ENCODE measurements at places on chromosomes 13 and 19.

DNA sequence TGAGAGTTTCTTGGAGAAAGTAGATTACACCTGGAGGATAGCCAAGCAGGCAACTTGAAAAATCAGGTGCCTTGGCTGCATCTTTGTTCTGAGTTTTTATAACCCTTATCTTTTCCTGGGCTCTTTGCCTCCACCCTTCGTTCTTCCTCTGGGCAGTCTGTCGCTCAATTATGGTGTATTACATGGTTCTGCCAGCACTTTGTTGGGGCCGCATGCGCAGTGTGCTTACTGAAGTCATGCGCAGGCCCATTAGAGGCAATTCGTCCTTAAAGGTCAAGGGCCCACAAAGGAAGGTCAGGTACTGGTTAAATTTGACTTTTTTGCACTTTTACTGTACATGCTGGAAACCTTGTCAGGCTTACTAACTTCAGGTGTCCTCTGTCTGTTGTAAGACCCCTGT, 761.9 kb upstream of the SLITRK5 start:
- no peak for DNase-seq

DNA sequence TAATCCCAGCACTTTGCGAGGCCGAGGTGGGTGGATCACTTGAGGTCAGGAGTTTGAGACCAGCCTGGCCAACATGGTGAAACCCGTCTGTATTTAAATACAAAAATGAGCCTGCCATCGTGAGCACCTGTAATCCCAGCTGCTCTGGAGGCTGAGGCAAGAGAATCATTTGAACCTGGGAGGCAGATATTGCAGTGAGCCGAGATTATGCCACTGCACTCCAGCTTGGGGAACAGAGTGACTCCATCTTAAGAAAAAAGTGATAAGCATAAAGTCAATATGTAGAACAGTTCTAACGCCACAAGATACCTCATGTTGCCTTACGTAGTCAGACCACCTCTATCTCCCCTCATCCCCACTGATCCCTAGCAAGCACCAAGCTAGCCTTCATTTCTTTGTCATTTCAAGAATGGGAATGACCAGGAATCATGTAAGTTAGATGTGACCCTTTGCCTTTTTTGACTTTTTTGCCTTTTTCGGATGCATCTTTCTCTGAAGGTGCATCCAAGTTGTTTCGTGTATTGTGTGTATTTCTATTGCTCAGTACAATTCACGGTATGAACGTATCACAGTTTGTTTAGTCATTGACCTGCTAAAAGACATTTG, 6.4 kb downstream of the RPL21 start:
- no peak for DNase-seq

DNA sequence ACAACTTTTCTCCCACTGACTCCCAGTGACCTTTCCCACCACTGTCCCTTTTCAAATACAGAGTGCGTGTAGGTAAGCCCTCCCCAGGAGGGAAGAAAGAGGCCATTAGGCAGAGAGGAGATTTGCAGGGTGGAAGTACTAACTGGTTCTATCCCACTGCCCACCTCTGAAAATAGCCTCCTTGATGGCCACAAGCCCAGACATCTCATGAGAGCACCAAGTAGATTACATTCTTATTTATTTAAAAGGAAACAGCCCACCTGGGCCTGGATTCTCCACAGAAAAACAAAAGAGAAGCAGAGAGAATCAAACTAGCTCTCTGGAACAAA, 445.3 kb downstream of the FOXO1 start:
- DNase-seq: no peak

- no peak for DNase-seq
Observed at GRCh38 chr13:75881109-75881775, 245.1 kb downstream of the LMO7 start.

DNA sequence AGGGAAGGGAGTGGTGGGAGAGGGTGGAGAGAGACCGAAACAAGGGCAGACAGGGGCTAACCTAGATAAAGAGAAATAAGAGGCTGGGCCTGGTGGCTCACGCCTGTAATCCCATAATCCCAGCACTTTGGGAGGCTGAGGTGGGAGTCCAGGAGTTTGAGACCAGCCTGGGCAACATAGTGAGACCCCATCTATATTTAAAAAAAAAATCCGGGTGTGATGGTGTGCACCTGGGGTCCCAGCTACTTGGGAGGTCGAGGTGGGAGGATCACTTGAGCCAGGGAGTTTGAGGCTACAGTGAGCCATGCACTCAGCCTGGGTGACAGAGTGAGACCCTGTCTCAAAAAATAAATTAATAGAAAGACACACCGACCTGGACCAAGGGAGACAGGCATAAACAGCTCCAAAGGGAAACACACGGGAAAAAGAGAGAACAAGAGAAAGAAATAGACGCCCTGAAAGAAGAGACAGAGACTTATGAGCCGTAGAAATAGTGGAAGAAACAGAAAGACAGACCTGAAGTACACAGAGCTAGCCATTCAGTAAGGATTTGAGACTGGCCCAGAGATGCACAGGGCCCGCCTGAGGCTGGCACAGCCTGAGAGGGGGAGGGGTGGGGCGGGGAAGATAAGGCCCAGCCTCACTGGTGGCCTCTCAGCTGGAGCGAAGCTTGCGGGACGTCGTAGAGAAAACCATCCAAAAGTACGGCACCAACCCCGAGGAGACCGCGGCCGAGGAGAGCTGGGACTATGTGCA, 2.2 kb downstream of the CD37 start:
- no peak for DNase-seq

GRCh38 chr19:29886586-29886985, 55.5 kb upstream of the URI1 start:
- DNase-seq: no peak

- DNase-seq: no peak
Observed at GRCh38 chr19:16876904-16877361, 11.9 kb upstream of the F2RL3 start.

DNA sequence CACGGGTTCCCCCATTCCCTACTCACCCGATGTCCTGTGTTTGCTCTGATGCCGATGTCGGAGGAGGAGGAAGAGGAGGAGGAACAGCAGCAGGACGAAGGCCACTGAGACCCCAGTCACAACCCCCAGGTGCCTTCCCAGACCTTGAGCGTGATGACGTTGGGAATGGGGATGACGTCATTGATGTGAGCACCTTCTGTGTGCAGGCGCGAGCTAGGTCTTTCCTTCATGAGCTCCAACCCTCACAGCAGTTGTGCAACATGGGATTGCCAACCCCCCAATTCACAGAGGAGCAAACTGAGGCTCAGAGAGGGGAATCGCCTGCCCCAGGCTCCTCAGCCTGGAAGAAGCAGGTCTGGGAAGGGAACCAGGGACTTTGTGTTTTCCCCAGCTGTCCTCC, 4.2 kb downstream of the LILRB5 start:
- no peak for DNase-seq

Data from activated CD4-positive, alpha-beta T cell treated with anti-CD3 and anti-CD28 coated beads for 24 hours (primary cell).